ENCODE measurements at places on chromosomes 3 and 15. TPM values are rescaled to one million over a fixed set of nuclear protein-coding genes. Genes with fewer than 3 reads are reported as not detected.

ZIC4 gene
- not detected for total RNA-seq

SLC6A11 gene
- total RNA-seq, result 7.5 TPM

CXCR6 gene
- not detected for total RNA-seq

DUOXA2 gene
- not detected for total RNA-seq

BMF gene
- total RNA-seq, result 1.00 TPM

SEMA3G gene
- total RNA-seq, result 0.34 TPM

VIPR1 gene
- total RNA-seq, result 6.2 TPM

TRPM1 gene
- total RNA-seq, result 0.68 TPM

TMIE gene
- 2.4 TPM for total RNA-seq

HRH1 gene
- total RNA-seq, result 5.1 TPM

WDR93 gene
- total RNA-seq, result not detected

ARPIN gene
- 5.1 TPM for total RNA-seq

CD200R1 gene
- total RNA-seq, result 0.07 TPM

GPR27 gene
- 1.6 TPM for total RNA-seq

GUCA1C gene
- not detected for total RNA-seq

P2RY1 gene
- 22.2 TPM for total RNA-seq

DLL4 gene
- under 0.01 TPM for total RNA-seq

KBTBD8 gene
- total RNA-seq, result 4.1 TPM

SLC15A2 gene
- total RNA-seq, result 2.4 TPM

SLC28A2 gene
- not detected for total RNA-seq

CHL1 gene
- not detected for total RNA-seq

SCN11A gene
- total RNA-seq, result under 0.01 TPM

CAND2 gene
- 4.3 TPM for total RNA-seq

LMAN1L gene
- not detected for total RNA-seq

RTP4 gene
- under 0.01 TPM for total RNA-seq

TRNT1 gene
- total RNA-seq, result 32.3 TPM

PIK3CA gene
- total RNA-seq, result 18.5 TPM

PAK6 gene
- 20.3 TPM for total RNA-seq

MYEF2 gene
- total RNA-seq, result 3.8 TPM

SGO1 gene
- 0.14 TPM for total RNA-seq

GOLGA6L9 gene
- total RNA-seq, result 9.2 TPM

ITIH1 gene
- not detected for total RNA-seq

RBP2 gene
- total RNA-seq, result not detected

FRMD5 gene
- total RNA-seq, result 2.7 TPM

SNTN gene
- total RNA-seq, result not detected

ARGFX gene
- not detected for total RNA-seq

SH2D7 gene
- not detected for total RNA-seq

ROBO1 gene
- 46.1 TPM for total RNA-seq

RBM15B gene
- 48.7 TPM for total RNA-seq

MAP6D1 gene
- total RNA-seq, result 0.68 TPM

KLHL24 gene
- total RNA-seq, result 42.0 TPM

IVD gene
- 21.5 TPM for total RNA-seq

TMEM45A gene
- 8.5 TPM for total RNA-seq
